Stimulated activated CD4-positive, alpha-beta T cell treated with anti-CD3 and anti-CD28 coated beads, Interleukin-15, amount 100 ng/mL, for 1 hour (primary cell): ENCODE measurements at places on chromosomes 1 and 21.

DNA sequence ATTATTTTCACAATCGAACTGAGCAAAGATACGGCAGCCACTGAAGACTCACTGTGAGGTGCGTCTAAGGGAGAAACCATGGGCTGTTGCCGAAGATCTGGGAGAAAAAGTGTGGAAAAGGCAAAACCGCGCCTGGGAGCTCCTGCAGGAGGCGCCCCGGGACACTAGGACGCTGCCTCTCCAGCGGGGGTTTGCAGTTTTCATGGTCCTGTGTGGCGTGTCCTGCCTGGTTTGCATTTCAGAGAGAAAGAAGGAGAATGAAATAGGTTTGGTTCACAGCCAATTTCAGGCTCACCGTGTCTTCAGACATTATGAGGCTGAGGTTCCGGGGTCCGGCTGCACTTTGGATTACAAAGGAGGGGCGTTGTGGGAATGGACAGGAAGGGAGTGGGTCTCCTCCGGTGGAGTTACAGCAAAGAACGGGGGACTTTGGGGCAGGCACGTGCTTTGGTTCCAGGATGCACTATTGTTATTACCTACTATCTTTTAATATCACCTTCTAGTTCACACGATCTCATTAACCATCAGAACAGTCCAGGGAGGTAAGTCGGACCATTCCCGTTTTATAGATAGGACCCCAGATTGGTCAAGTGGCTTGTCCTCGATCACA, 179.8 kb downstream of the DYRK1A start:
- no peak for DNase-seq

DNA sequence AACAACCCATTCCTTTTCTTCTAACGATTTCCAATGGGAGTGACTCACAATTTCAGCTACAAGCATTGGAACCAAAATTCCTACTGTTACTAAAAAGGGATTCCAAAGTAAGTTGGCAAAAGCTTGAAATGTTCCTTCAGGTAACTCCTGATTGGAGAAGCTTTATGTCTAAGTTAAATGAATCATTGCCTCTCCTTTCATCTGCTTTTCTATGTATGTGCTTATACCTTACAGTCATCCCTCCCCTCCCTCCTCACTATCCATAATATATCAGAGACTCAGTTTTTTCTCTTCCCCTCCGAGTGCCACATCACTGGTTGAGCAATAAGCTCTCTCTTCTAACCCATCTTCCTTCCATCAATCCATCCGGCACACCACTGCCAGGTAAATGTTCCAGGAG, 86.8 kb downstream of the TIAM1 start:
- no peak for DNase-seq

DNA sequence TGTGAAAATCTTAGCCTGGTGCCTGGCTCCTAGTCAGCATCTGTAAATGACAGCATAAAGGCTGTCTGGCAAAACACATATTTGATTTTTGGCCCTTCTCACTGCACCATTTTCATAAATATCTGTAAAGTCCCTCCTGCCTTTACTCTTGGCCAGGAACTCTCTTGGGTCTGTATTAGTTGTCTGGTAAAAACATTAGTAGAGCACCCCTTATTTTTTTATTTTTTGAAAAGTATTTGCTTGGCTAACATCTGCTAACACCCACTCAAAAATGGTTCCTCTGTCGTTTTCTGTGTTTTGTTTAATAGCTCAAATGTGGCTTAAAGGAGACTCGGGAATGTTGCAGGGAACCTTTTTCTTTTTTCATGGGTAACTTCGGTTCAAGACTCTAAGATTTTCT, 293.4 kb downstream of the HMCN1 start:
- no peak for DNase-seq

DNA sequence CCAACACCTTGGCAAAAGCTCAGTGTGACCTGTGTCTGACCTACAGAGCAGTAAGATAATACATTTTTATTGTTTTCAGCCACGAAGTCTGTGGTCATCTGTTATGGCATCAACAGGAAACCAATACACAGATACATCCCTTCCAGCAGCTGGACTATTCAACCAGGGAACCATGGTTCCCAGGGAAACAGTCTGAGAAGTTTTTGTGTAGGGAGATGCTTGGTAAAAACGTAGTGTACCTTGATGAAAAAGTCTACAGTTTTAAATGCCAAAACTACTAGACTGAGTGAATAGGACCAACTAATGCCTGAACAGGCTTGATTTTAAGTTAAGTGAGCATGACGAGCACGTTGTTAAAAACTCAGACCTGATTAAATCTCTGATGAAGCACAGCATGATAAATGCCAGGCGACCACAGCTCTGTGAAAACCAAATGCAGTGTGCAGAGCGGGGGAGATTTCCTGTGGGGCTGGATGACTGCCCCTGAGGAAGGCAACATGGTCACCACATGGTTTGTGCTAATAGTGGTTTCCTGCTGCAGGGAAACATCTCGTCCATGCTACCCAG, 228.9 kb downstream of the TNR start:
- DNase-seq, result no peak

- DNase-seq, result no peak
These were observed 214.1 kb upstream of the L1TD1 start for GRCh38 chr1:61980561-61980960.

- DNase-seq, result no peak
These were observed 8.7 kb downstream of the PKNOX1 start for GRCh38 chr21:42983103-42983502.

DNA sequence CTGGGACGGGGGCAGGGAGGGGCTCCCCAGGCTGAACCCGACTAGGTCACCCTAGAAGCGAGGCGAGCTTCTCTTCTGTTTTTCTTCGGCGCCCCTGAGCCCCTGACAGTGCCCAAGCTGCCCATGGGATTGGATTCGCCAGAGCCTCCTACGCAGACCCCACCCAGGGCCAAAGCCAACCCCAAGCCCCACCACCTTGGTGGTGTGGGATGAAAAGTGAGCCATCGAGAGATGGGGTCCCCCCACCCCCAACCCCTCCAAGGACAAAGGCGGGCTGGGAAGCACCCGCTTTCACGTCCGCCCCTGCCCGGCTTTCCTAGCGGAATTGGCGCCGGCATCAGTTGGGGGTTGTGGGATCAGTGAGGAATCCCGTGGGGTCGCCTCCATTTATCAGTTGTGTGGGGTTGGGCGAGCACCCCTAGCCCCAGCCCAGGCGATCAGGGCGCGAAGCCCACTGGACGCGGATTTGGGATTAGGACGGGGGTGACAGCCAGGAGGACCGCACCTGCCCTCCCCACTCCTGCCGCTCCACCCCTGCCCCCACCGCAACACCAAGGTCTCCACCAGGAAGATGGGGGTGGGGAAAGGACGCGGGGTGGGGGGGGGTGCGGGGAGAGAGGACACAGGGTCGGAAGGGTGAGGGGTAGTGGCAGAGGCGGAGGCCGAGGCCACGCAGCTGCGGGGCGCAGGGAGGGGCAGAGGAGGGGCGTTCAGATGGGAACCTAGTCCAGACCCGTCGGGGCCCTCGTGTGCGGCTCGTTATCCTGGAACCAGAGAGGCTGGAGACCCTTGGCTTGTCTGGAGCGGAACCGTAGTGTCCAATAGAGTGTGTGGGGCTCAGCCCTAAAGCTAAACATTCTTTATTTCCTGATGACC, 4.4 kb downstream of the TSPEAR start:
- DNase-seq, result no peak

DNA sequence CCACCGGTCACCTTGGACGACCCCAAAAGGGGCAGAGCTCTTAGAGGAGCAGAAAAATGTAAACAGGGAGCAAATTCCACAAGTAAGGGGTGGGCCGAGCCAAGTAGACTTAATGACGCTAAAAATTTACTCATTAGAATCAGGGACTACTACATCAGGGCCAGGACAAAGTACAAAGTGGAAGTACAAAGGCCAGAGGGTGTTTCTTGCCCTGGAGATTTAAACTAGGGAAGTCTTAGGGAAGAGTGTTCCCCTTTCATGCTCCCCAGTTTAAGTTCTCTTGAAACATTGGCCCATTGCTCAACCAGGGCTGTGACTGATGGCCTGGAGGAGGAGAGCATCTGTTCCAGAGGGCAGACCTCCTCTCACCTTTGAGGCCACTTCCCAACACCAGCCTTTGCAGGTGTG, 48.6 kb downstream of the BACH1 start:
- DNase-seq, result no peak

- DNase-seq, result no peak
These were observed 93.9 kb upstream of the TARDBP start for GRCh38 chr1:10918531-10918930.

GRCh38 chr1:157236072-157236471, 97.9 kb upstream of the ETV3 start:
- DNase-seq, result no peak

DNA sequence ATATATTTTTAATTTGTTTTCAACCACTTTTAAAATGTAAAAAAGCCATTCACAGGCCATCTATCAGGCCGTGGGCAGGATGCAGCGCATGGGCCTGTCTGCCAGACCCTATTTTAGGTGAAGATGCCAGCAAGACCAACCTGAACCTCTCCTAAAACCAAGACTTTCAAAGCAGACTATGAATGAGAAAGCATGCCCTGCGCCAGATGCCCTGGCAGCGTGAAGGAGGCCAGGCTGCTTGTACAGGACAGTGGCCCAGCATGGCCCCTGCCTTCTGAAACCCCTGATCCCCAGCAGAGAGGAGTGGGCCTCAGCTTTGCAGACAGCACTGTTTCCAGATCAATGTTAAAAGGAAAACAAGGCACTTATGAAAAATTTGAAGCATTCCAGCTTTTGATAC, 31.6 kb downstream of the WDR4 start:
- DNase-seq, result no peak
